RPMI7951 (cell line): ENCODE measurements at places on chromosomes 1 and 21. TPM values are rescaled to one million over a fixed set of nuclear protein-coding genes. Genes with fewer than 3 reads are reported as not detected.

DNA sequence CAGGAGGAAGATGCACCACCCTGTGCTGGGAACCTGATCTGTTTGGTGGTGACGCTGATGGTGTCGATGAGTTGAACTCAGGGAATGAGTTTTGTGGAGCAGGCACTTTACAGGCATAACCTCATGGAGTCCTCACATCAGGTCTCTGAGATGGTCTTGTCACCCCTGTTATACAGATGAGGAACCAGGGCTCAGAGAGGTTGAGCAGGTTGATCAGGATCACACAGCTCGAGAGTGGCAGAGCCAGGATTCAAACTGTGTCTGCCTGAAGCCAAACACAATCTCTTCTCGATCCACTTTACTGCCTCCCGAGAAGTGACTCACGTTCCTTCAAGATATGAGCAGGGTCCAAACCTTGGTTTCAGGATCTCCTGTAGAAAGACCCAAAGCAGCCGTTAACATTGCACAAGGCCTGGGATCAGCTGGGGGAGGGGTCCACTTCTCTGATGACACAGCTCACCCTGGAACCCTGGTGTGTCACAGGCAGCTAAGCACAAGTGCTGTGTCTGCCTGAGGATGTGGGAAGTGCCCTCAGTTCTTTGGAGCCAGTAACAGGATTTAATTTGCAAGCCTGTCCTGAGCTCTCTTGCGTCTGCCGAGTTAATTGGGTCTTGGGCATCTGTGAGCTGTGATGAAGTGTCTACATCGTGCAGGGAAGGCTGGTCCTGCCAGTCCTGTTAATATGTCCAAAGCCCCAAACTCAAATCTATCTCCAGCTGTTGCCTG is 65.4 kb upstream of the STUM start:
- no peak for DNase-seq

DNA sequence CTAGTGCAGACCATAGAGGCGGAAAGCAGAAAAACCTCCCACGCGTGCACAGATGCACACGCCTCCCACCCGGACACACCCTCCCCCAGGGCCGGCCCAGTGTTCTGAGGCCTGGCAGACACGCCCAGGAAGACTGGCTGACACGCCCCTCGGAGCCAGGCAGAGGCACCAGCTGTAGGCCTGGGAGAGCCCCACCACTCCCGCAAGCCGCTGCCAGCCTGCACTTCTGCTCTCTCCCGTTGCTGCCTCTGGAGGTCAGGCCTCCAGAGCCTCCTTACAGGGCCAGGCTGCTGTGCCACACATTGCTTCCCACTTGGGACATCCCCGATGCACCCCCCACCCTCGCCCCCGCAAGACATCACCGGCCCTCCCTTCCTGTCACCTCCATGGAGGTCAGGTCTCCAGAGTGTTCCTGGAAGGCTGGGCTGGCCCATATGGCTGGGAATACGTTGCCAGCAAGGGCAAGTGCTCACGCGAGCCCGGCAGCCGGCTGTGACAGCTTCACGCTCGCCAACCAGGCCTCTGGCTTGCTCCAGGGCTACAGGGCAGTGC is 40.4 kb downstream of the CASZ1 start:
- peak; percentile 26 for DNase-seq

DNA sequence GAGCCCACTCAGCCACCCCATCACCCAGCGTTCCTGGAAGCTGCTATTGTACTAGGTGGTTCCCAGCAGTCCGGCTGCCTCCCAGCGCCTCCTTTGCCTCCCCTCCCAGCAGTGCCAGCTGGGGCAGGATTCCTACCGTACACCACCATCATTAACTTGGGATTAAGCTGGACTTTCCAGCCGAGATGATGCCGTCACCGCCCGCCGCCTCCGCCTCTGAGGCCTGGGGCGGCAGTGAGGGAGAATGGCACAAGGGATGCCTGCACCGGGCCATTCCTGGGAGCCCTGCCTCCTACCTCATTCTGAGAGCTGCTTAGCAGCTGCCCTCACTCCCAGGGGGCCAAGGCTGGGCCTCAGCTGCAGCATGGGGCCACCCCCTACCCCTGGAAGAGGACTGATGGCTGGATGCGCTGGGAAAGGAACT is 13.2 kb downstream of the CNTN2 start:
- DNase-seq: no peak

DNA sequence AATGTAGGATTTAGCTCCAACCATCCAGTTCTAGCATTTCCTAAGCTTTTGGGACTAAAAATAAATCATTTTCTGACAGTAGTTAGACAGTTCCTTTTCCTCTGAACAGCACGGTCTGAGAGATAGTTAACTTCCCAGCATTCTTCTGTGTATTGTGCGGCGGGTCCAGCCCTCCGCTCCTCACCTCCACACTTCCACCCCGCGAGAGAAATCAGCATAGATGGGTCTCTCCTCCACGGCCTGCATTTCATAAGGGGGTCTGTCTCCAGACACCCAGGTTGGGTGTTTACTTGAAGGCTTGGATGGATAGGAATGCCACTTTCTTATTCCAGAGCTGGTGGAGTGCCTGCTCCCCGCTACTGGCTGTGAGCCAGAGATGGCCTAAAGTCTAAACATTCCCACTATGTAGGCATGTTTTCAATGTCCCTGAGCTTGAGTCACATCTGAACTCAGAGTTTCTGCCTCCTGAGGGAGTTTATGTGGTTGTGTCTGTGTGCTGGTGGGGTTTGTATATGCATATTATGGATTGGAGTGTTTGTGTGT is 38.0 kb upstream of the PPP2R5A start:
- peak; percentile 34 for DNase-seq

DNA sequence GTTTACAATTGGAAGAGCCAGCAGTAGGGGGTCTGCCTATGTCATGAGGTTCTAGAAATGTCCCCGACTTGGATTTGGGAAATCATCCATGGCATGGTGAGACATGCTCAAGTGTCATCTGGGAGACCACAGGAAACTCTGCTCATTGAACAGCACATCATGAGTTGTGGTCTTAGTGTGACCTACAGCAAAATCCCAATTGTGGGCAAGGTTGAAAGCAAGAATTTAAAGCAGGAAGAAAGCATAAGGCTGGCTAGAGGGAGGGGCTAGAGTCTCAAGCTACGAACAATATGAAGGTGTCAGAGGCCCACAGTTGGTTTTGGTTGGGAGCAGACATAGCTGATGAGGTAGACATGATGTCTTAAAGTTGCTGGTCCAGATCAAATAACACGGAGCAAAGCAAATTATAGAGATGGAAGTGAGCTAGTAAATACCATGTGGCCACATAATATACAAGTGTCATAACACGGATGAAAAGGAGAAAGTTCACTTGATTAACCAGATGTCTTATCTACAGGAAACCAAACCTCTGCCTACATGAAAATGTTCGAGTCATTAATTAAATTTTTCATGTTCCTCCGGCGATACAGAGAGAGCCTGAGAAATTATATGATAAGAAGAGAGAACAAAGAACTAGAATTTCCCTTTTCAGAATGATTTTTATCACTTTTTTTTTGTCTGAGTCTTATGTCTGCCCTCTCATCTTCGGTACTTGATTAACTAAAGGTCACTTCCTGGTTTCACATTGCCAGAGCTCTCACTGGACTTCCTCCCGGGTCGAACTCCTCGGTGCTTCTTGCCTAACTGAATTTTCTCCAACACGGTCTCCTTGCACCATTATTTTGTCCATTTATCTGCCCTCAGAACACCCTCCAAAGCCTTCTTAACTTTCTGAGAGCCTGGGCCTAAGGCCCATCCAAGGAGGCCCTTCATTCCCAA is 67.5 kb upstream of the DUSP10 start:
- peak; percentile 46 for DNase-seq

Gene OR14K1
- not detected in 2 replicates for total RNA-seq

GRCh38 chr1:171217658-171218443 is 30.4 kb upstream of the FMO1 start:
- peak; percentile 80 for DNase-seq

DNA sequence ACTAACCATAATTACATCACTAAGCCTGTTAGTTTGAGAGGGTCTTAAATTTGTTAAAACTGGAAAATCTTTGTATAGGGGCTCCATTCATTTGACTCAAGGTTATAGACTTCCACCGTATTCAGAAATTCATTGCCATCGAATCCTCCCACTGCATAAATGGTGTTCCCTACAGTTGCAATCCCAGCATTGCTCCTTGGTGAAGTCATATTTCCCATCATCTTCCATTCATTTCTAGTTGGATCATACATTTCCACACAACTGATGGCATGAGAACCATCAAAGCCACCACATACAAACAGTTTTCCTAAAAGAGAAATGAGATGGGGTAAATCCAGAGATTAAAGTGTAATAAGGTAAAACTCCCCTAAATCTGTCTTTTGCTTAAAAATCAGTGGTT is 19.1 kb downstream of the IVNS1ABP start:
- DNase-seq: no peak

- no peak for DNase-seq
These were observed 1160.8 kb upstream of the B3GALT2 start for GRCh38 chr1:194347200-194347599.

Gene ANGPTL7
- total RNA-seq: not detected in 2 replicates

Gene CYP4A11
- not detected in 2 replicates for total RNA-seq
